ENCODE measurements at places on chromosomes 1 and 21. TPM values are rescaled to one million over a fixed set of nuclear protein-coding genes. Genes with fewer than 3 reads are reported as not detected.

PTCH2 gene
- total RNA-seq = under 0.01 TPM

CYYR1 gene
- not detected for total RNA-seq

AMY1A gene
- total RNA-seq = not detected

C1orf141 gene
- total RNA-seq = not detected

PTPRC gene
- under 0.01 TPM for total RNA-seq

GSTM2 gene
- 16.2 TPM for total RNA-seq

AIM2 gene
- total RNA-seq = not detected

SLC30A10 gene
- not detected for total RNA-seq

AURKAIP1 gene
- 93.0 TPM for total RNA-seq

CELA2B gene
- total RNA-seq = 0.18 TPM

APCS gene
- total RNA-seq = not detected

DUSP12 gene
- total RNA-seq = 32.7 TPM

CDC14A gene
- total RNA-seq = 2.4 TPM

MRPL24 gene
- total RNA-seq = 66.7 TPM

KIF17 gene
- 2.9 TPM for total RNA-seq

PTGS2 gene
- 53.3 TPM for total RNA-seq

ENSA gene
- 55.3 TPM for total RNA-seq

SLC6A17 gene
- total RNA-seq = 0.09 TPM

SLAMF9 gene
- 0.46 TPM for total RNA-seq

RIMKLA gene
- under 0.01 TPM for total RNA-seq

SH2D1B gene
- total RNA-seq = not detected

TSPAN1 gene
- 0.46 TPM for total RNA-seq

CTSE gene
- not detected for total RNA-seq

SPATC1L gene
- 7.7 TPM for total RNA-seq

IPP gene
- total RNA-seq = 12.2 TPM

OR1C1 gene
- total RNA-seq = not detected

SPATA1 gene
- 0.71 TPM for total RNA-seq

SYT11 gene
- total RNA-seq = 37.9 TPM

TRIM45 gene
- 1.7 TPM for total RNA-seq

SPRR3 gene
- total RNA-seq = not detected

KCNJ9 gene
- total RNA-seq = under 0.01 TPM

CYP4A22 gene
- not detected for total RNA-seq

TENT5C gene
- total RNA-seq = 9.0 TPM

B3GALT2 gene
- 0.18 TPM for total RNA-seq

LCE2B gene
- not detected for total RNA-seq

CYP4A11 gene
- total RNA-seq = not detected

DNAH14 gene
- 8.9 TPM for total RNA-seq

WNT2B gene
- 4.1 TPM for total RNA-seq

LCE3E gene
- total RNA-seq = not detected

OR2L2 gene
- under 0.01 TPM for total RNA-seq

CA14 gene
- not detected for total RNA-seq

CSF3R gene
- total RNA-seq = 0.28 TPM

KANK4 gene
- total RNA-seq = 0.09 TPM
